ENCODE measurements at places on chromosomes 11 and 22.

DNA sequence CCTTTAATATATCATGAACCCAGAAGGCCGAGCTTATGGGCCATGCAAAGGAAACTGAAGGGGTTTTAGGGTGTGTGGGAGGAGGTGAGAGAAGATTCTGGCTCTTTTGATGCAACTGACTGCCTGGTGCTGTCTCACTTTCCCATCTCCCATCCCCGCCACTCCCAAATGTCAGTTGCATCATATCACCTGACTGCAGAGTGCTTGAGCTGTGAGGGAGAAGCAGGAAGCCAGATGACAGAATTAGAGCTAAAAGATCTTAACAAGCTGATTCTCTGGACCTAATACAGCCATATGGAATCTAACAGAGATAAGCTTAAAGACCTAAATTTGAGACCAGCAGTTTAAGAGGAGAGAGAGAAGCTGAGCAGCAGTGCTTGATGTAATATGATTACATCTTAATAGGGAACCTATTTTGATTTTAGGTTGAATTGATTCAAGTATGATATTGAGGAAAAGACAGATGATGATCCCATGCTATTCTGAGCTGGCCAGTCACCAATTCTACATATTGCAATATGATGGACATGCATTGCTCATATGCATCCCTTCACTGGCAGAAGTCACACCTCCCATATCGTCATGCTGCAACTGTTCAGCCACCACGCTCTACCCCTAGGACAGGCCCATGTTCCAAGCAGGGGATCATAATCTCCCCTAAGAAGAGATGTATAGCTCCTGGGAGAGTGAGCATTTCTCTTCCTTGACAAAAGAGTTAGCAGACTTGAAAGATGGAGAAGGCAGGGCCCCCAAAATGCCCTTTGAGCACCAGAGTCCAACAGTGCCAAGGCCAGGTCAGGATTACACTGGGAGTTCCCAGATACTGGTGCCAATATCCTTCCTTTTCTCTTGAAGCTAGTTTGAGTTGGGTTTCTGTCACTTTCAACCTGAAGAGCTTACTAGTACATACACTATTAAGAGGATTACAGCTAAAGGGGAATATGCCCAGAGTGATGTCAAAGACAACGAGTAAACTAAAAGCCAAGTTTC, 44.9 kb downstream of the PLEKHA7 start:
- DNase-seq, result no peak

DNA sequence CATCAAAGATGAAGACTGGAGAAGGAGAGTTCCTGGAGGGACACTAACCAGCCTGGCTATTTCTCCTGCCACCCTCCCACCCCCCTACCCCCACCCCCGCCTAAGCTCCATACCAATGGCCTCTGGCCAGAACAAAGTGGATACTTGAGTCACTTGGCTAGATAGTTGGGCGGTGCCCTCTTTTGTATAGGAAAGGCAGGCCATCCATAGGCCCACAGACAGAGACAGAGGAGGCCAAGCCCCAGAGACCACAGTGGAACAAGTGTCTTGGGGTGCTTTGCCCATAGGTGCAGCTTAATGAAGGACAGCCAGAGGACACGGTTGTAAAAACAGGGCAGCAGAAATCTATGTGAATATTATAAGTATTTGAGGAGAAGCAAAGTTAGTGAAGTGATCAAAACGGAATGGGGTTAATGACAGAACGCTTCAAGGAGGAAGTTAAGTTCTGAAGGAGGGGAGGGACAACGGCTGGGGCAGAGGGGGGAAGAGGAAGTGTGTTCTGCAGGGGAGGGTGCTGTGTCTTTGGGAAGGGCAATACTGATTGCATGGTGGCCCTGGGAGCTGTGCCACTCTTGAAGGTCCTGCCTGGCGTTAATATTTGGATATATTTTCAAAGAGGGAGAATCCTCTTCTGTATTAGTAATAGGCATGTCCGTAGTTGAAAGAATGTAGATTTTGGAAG, 32.7 kb downstream of the FLI1 start:
- DNase-seq, result no peak

- no peak for DNase-seq
Measured at GRCh38 chr11:9362393-9362863, 22.0 kb upstream of the IPO7 start.

DNA sequence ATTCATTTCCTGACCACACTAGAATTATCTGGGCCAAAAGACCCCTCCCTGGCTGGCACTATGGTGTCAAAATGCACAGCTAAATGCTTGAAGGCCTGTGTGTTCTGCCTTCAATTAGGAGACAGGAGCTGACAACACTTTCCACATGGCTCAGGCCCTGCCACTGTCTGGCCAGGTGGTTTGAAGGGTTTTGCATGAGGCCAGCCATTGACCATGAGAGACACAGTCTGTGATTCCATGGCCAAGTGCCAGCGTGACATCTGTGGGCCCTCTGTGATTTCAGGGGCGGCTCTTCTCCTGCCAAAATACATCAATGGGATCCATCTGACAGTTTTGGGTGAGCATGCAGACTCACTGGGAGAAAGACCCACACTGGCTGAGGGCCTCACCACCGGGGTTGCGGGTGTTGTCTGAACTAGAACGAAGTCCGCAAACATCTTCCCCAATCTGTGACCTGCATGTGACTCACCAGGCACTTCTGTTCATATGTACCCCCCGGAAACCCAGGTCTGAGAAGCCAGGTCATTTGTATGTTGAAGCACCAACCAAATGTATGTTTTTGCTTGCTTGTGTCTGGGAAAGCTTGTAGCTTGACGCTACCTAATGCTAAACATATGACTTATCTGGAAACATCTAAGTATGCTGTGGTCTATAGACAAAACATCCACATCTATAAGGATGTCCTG, 20.7 kb upstream of the NAV2 start:
- DNase-seq, result no peak

- DNase-seq, result no peak
Measured at GRCh38 chr22:27517361-27518155, 284.0 kb downstream of the MN1 start.

DNA sequence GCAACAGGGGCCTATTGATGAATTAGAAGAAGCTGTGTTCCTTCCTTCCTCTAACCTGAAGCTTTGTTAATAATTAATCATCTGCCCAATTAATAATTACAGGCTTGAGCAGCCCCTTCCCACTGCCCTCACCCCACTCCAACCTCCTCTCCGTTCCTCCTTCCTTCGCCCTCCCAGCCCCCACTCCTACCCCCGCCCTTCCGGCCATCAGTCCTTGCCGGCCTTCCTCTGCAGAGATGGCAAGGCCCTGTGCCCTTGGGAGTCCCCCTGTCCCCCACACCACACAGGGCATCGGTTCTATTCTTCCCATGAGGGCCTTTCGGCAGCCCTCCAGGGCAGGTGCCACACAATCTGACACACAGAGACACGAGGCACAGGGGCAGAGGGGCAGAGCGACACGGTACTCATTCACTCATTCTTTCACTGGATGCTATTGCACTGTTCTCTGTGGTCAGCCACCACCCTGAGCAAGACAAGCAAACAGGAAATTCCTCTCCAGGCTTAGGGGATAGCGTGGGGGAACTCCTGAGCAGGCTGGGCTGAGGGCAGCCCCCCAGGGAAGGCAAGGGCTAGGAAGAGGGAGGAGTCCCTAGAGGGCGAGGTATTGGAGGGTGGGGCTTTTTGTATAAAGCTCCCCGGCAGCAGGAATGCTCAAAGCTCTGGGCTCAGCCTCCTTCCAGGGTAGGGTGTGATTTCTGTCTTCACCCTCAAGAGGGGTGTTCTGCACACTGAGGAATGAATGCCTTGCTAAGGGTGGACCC, 14.7 kb downstream of the MGAT3 start:
- no peak for DNase-seq

- no peak for DNase-seq
Measured at GRCh38 chr11:46102843-46103242, 18.4 kb downstream of the PHF21A start.

DNA sequence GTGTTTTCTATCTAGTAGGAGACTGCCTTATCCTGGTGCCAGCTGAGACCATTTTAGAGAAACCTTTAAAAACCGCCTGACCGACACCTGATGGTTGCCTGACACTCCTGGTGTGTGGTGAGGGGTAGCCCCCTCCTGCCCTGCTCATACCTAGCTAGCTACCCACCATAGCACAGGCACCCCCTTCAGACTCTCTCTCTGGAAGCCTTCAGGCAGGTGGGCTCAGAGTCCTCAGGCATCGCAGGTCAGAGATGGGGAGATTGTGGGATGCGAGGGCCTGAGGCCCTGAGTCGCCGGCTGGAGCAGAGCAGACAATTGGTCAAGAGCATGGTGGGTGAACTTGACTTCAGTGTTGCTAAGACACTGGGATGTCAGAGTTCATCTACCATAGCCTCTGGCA, 424.6 kb downstream of the BRD1 start:
- no peak for DNase-seq

GRCh38 chr11:56910046-56910773, 78.5 kb upstream of the OR5AK2 start:
- DNase-seq, result no peak

GRCh38 chr11:43021466-43021865, 290.3 kb upstream of the API5 start:
- no peak for DNase-seq

DNA sequence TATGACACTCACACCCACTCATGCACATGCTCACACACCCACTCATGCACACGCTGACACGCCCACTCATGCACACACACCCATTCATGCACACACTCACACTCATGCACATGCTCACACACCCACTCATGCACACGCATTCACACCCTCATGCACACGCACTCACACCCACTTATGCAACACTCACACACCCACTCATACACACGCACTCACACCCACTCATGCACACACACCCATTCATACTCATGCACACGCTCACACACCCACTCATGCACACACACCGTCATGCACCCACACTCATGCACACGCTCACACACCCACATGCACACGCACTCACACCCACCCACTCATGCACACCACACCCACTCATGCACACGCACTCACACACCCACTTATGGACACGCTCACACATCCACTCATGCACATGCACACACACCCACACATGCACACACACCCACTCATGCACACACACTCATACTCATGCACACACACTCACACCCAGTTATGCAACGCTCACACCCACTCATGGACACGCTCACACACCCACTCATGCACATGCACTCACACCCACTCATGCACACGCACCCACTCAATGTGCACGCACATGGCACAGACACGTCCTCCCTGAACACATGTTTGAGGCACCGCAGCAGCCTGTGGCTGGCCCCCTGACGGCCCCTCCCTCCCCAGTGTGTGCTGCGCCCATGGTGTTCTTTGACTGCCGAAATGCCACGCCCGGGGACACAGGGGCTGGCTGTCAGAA, 17.9 kb downstream of the MUC5AC start:
- DNase-seq, result no peak

GRCh38 chr11:67642173-67643120, 2.9 kb upstream of the TBX10 start:
- DNase-seq, result no peak

DNA sequence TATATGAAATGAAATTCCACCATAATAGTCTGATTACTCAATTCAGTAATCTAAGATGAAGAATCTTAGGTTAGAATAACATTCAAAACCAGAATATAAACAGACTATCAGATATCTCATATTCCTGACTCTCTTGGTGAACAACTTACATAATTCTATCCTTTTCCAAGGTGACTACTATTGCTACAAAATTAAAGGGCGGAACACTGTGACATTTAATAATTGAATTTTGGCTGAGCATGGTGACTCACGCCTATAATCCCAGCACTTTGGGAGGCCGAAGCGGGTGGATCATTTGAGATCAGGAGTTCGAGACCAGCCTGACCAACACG, 34.4 kb downstream of the RDX start:
- DNase-seq, result no peak

- DNase-seq, result no peak
Measured at GRCh38 chr22:46462726-46463371, 74.6 kb downstream of the CELSR1 start.

GRCh38 chr11:1087961-1088926, 13.6 kb downstream of the MUC2 start:
- no peak for DNase-seq

DNA sequence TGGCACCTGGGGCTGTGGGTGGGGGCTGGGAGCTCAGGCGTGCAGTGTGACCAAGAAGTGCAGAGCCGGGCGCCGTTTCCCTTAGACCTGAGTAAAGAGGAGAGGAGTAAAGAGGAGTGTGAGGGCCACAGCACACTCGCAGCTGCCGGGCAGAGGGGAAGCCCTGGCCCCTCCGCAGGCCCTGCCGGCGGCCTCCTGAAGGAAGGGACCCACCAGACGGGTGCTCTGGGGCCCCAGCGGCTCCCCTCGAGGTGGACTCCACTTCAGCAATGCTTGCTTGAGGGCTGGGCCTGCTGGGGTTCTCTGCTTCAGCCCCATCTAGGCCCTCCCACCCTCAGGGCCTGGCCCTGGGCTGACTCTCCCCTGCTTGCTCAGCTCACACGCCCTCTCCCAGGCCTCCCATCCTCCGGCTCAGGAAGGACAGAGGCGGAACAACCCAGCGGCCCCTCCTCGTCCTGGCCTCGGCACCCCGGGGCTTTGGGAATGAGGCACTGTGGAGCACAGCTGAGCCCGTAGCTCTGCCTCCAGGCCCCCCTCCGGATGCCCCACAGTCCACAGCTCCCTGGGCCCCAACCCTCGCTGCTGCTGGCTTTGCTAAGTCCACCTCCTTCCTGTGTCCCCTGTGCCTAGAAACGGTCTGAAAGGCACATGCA, 1198.7 kb downstream of the BRD1 start:
- no peak for DNase-seq

DNA sequence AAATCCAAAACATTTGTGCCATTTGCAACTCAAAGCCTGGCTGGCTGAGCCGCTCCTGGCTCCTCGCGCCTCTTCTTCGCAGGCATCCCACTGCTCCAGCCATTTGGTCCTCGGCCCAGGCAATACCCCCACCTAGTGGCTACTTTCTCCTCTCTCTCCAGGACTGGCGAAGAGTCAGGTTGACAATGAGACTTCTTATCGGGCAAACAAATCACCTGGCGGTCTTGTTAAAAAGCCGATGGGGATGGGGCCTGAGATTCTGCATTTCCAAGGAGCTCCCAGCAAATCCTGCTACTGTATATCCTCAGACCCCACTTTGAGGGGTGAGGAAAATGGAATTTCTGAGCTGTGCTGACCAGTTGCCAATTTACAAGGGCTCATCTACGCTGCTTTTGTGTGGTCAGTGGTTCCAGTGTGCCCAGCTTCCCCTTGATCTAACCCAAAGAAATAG, 89.0 kb downstream of the ISX start:
- peak; percentile 17 for DNase-seq

DNA sequence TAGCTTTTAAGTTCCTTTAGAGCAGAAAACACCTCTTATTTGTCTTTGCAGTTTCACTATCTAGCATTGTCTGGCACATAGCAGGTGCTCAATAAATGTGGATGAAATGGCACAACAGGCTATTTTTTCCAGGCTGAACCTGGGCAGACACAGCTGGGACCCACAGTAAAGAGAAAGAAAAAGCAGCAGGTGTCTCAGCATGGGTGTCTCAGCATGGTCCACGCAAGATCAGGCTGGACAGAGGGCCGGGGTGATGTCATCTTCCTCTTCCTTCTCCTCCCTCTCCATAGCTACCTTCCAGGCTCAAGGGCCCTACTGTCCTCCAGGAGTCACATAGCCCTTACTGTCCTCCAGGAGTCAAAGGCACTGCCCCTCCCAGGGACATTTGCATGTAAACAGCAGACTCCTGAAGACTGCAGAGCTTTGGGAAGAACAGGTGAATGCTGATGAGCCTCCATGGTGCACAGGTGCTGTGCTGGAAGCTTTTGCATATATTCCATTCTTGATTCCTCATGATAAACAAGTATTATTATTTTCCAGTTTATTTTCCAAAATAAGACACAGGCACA, 65.2 kb downstream of the DSCAML1 start:
- no peak for DNase-seq

GRCh38 chr11:94449437-94449836, 44.2 kb downstream of the MRE11 start:
- DNase-seq, result peak; percentile 99

- DNase-seq, result no peak
Measured at GRCh38 chr11:11207428-11207827, 145.6 kb downstream of the CSNK2A3 start.
